ENCODE measurements at places on chromosomes 3 and 15. TPM values are rescaled to one million over a fixed set of nuclear protein-coding genes. Genes with fewer than 3 reads are reported as not detected.

- ATAC-seq = no peak
These were observed 61.8 kb upstream of the RBP1 start for GRCh38 chr3:139601191-139601961.

The AADAC gene
- not detected for total RNA-seq

DNA sequence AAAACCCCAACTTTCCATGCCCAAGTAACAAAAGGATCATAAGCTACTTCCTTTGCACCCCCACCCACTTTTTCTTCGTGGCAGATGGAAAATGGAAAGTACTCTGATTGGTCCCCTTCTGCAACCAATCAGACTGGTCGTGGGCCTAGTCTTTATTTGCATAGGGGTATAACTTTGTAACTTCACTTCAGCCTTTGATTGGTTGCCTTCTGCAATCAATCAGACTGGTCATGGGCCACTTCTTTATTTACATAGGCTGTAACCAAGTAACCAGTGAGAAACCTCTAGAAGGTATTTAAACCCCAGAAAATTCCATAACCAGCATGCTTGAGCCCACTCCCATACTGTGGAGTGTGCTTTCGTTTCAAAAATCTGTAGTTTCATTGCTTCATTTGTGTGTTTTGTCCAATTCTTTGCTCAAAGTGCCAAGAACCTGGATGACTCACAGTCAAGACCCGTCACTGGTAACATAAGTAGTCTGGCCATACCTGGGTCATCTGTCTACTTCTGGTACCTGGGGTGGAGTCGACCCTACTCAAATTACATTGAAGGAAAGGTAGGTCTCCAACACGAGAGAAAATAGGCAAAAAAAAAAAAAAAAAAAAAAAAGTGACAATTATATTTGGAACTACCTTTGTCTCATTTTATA, 41.9 kb downstream of the CMTM8 start:
- peak; percentile 23 for ATAC-seq

DNA sequence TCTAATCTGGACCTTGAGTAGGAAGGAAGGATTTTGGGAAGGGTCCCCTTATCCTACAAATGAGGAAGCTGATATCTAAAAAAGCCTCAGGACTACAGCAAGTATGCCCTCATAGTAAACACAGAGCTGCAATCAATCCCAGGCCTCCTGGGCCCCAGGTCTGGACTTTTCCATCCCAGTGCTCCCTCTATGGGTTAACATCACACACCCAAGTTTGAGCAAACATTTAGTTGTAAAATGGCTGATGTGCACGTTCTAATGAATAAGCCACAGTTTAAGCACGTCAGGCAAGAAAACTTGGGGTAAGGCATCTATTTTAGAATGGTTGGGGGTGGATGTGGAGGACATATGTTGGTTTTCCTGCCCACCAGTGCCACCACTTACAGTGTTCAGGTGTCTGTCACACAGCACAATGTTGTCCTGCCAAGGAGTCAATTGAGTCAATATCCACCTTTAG, 44.3 kb upstream of the UBE2E1 start:
- ATAC-seq = peak; percentile 23

DNA sequence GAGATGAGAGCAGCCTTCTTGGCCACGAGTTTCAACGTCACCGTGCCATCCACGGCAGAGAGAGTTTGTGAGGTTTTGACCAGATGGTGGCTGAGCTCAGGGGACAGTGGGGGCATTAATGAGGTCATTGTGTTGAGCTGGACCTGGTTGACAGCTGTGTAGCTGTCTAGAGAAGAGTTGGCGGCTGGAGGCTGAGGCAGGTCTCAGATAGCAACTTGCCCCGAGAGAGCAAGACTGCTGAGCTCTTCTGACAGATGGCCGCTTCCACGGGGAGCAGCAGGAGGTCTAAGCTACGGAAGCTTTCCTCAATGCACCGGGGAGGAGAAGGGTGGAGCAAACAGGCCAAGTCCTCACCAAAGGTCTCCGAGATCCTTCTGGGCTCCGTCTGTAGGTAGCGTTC, 44.8 kb upstream of the EIF5A2 start:
- no peak for ATAC-seq

DNA sequence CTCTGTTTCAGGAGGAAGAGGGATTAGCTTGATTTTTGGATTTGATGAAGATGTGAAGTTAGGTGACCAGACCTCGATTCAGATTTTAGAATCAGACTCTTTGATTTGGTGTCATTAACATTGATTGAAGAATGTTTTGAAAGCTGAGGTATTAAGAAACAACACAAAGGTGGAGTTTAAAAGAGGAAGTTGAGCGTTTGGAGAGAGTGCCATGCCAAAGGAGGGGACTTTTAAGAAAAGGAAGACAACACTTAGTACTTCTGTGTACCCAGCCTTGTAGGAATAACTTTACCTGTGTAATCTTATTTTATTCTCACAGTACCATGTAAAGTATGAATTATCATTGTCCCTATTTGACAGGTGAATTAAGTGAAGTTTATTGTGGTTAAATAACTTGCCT, 34.4 kb downstream of the PPARG start:
- no peak for ATAC-seq

The SLC9C1 gene
- not detected for total RNA-seq

- ATAC-seq = peak; percentile 87
These were observed 62.9 kb upstream of the XCR1 start for GRCh38 chr3:46090161-46090591.

GRCh38 chr3:56862352-56863062, 60.8 kb upstream of the ARHGEF3 start:
- ATAC-seq = peak; percentile 72

DNA sequence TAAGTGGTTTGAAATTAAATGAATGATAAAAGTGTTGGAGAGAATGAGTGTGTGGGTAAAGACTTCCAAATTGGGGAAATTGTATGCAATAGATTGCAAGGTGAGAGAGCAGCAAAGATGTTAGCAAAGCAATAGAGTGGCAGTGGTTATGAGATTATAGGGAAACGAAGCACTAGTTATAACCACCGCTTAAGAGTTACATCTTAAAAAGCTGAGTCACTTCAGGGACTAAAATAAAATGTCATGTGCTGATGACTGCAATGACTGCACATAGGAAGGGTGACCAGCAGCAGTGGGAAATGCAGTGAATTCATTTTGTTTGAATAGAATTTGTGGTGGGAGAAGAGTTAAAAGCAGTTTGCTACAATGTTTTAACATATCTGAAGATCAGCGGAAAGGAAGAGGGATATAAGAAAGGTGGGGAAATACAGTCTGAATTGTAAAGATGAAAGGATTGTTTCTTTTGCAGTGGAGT, 127.3 kb downstream of the RAP2B start:
- peak; percentile 28 for ATAC-seq

The GNAT1 gene
- not detected for total RNA-seq

The STRA6 gene
- not detected for total RNA-seq

GRCh38 chr15:64858021-64858575, 16.4 kb downstream of the PLEKHO2 start:
- no peak for ATAC-seq

GRCh38 chr3:196821806-196822355, 45.8 kb upstream of the SENP5 start:
- no peak for ATAC-seq

- ATAC-seq = no peak
These were observed 5.1 kb downstream of the PRC1 start for GRCh38 chr15:90989040-90989768.

DNA sequence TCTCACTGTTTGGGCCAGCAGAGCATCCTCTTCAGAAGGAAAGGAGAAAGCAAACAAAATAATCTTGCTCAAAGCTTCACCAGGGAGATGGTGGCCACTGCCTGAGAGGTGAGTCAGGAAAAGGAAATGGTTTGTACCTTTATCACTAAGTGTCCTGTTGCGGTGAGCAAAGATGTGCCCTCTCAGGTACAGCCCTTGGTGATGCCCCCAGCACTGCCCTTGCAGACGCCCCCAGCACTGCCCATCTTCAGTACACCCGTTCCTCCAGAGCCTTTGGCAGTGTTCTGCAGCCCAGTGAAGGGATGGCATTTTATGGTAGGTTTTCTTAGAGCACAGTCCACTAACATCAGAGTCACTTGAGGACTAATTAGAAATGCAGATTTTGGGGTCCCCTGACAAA, 92.3 kb downstream of the ZNF621 start:
- ATAC-seq = no peak

All from activated T-helper 17 cell treated with anti-CD3 and anti-CD28 coated beads, Interleukin-2, amount 50 U/mL, for 72 hours (primary cell).